ENCODE measurements at places on chromosomes 6 and 20.

GRCh38 chr6:64310214-64310613 lies 674.6 kb downstream of the PHF3 start:
- no peak for DNase-seq

DNA sequence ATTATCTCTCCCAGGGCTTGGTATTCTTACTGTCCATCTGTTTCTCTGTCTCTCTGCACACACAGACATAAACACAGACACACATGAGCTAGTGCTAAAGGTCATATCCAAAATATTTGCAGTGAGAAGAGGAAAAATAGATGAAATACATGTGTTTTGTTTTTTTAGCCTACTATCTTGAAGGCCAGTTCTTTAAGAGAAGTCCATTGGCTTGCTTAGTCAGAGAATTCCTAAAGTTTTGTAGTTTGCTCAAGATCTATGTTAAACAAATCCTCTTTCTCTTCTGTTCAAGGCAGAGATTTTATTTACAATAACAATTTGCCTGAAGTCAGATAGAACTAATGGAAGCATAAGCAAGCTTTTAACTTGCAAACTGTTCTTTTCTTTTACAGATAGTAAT lies 120.0 kb upstream of the AKIRIN2 start:
- DNase-seq = no peak

GRCh38 chr20:62511915-62512610 lies 36.3 kb upstream of the GATA5 start:
- no peak for DNase-seq

DNA sequence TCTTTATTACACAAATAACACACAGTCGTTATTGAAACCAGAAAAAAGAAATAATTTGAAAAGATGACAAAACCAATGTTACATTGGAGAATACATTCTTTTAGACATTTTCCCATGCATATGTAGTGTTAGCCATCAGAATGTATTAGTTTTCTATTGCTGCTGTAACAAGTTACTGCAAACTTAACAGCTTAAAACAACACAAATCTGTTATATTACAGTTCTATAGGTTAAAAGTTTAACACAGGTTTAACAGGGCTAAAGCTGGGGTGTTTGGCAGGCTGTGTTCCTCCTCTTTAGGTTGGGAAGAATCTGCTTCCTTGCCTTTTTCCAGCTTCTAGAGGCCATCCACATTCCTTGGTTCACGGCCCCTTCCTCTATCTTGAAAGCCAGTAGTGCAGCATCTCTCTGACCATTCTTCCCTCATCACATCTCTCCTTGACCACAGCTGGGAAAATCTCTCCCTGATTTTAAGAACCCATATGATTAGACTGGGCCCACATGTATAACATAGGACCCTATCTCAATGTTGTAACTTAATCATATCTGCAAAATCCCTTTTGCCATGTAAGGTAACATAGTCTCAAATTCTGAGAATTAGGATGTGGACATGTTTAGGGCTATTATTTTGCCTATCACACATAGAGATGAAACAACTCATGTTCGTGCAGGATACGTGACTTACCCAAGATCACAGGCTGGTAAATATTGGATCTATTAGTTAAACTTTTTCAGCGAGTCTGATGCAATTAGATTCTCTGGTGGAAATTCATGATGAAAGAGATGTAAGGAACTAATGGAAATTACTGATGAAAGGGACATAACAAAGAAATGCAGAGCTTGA lies 145.4 kb upstream of the TMEM170B start:
- DNase-seq = no peak

DNA sequence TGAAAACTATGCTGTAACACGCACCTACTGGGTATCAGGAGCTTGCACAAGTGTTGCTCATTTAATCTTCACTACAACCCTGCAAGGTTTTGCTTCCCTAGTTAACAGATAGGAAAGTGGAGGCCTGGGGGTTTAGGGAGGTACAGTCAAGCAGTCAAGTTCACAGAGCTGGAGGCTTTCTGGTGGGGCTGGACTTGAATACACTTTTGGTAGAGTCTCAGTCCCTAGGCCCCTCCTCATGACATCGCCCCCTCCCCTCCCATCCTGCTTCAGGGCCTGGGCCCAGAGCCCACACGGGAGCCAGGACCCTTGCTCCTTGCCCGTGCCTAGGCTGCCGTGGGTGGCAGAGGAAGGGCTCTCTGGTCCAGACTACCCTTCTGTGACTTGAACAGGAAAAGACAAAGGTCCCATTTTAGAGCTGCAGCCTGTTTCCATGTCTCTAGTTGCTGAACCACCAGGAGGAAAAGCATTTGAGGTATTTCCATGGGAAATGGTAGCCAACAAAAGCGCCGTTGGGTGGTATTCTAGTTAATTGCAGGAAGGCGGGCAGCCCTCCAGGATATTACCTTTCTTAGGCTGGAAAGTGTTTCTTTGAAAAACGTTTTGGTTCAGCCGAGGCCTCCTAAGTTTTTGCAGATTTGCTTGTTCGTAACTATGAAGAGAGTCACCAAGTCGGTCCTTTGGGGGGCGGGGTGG lies 84.9 kb downstream of the CDC5L start:
- DNase-seq = no peak

DNA sequence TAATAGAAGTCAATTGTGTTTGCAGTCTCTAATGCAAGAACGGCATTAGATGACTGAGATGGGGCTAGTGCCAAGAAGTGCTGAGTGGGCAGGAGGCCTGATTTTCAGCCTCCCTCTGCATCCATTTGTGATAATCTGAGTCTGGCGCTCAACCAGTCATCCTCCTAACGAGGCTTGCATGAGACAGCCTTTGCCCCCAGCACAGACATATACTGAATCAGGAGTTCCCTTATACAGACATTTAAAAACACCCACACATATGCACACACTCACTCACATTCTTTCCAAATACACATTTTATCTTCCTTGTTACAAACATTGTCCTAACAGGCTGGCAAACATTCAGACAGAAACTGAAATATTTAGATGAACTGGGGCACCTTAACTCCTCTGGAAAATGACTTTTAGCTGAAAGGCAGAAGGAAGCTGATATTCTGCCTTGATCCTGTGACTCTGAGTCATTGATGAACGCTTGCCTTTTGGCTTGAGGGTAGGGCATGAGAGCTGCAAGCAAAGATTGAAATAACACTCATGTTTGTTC lies 562.3 kb downstream of the DHX35 start:
- no peak for DNase-seq

- DNase-seq = no peak
Observed at GRCh38 chr20:59809630-59810448, 123.6 kb downstream of the SYCP2 start.

- DNase-seq = no peak
Observed at GRCh38 chr6:150252714-150253444, 110.0 kb downstream of the PPP1R14C start.

GRCh38 chr20:24789877-24790276 lies 159.2 kb upstream of the CST7 start:
- DNase-seq = no peak

DNA sequence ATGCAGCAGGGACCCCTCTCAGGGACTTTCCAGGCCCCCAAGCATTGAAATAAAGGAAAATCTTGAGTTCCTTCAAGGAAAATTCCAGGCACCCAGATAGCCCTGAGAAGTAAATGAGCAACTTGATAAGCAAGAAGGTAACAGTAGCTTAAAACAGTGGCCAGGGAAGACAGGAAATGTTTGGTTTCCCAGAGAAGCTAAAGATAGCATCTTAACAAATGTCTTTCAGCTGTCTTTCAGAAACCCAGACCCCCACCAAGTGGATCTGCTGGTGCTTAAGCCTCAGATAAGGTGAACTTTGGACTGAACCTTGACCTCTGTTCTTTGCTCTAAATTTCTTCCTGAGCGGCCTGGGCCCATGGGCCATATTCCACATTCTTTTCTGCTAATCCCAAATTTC lies 117.8 kb upstream of the CST7 start:
- no peak for DNase-seq

DNA sequence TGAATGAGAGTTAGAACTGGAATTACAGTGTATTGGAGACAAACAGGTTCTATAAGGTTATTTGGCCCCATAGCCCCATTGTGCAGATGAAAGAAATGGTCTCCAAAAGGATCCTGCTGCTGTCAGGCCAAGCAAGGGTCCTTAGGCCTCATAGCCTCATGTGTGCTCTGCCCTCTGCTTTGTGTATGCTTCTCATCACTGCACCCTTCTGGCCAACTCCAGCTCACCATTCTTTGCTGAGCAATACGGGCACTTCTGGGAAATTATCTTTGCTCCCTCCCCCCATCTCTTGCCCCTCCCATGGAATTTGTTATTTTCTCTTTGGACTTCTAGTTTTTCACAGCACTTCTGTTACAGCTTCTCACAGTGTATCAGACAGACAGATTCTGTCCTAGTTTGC lies 298.8 kb downstream of the FOXA2 start:
- DNase-seq = no peak

DNA sequence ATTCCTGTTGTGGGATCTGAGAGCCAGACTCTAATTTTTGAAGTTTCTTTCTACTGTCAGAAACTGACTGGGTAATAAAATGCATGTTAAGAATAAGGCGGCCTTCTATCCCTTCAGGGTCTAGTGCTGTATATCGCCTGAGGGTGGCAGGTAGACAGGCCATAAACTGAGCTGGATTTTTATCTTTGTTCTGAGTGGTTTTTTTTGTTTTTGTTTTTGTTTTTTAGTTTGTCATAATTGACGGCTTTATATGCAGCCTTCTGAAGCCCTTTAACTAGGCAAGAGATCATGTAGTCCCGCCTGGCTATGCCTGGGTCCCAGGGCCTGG lies 747.7 kb upstream of the ADGRB3 start:
- no peak for DNase-seq

DNA sequence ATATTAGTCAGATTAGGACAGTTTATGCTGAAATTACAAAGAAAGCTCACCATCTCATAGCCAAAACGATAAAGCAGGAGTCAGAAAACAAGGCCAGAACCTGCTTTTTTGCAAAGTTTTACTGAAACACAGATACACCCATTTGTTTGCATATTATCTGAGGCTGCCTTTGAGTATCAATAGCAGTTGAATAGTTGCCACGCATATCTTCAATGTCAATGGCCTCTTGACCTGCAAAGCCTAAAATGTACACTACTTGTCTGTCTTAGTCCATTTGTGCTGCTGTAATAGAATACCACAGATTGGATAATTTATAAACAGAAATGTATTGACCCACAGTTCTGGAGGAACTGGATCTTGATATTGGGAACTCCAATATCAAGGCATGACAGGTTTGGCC lies 94.1 kb upstream of the NT5E start:
- no peak for DNase-seq

GRCh38 chr20:51236421-51236820 lies 213.5 kb upstream of the KCNG1 start:
- no peak for DNase-seq

DNA sequence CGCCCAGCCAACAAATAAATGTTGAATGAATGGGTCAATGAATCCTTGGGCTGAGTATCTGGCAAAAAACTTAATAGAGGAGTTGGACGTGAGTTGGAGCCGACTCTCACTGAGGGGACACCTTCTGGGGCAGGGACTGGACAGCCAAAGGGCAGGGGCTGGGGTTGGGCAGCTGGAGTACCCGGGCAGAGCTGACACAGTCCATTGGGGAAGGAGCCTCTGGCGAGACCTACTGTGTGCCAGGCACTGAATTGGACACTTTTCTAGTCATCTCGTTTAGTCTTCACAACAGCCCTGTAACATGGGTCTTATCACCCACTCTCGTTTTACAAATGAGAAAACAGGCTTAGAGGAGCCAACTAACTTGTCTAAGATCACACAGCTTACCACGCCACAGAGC lies 4.7 kb upstream of the MAPK13 start:
- DNase-seq = no peak

- no peak for DNase-seq
Observed at GRCh38 chr6:137099689-137100403, 55.1 kb upstream of the IL20RA start.

GRCh38 chr20:47741669-47742608 lies 43.3 kb downstream of the SULF2 start:
- DNase-seq = no peak

- DNase-seq = no peak
Observed at GRCh38 chr6:158910484-158911440, 89.2 kb downstream of the RSPH3 start.

DNA sequence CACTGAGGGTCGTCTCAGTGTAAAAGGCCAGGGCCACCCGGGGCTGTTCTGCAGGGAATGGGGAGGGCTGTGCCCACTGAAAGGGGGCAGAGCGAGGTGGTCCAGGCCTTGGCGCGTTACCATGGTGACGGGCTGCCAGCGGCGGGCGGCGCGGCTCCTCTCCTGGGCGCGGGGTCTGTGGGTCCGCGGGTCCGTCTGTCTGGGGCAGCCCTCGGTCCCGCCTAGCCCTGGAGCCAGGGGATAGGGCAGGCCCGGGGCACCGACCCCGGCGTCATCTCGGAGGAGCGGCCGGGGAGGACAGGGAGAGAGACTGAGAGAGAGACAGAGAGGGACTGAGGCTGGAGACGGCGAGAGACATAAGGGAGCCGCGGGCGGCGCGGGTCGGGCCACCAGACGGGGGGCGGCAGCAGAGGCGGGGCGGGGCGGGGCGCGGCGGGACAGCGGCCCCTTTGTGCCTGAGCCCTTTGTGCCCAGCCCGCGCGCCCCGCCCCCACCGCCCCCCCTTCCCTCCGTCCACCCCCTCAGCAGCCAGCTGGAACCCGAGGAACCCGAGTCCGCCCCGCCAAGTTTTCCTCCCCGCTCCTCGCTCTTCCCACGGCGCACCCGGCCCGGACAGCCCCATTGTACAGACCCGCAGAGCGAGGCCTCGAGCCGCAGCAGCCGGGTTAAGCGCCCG lies at the start of gene KIAA1755:
Gene KIAA1755 (minus strand): TSS at position 358 of the 676 bp plus-strand sequence. CDS start 235 bp downstream, at position 123.
- no peak for DNase-seq

DNA sequence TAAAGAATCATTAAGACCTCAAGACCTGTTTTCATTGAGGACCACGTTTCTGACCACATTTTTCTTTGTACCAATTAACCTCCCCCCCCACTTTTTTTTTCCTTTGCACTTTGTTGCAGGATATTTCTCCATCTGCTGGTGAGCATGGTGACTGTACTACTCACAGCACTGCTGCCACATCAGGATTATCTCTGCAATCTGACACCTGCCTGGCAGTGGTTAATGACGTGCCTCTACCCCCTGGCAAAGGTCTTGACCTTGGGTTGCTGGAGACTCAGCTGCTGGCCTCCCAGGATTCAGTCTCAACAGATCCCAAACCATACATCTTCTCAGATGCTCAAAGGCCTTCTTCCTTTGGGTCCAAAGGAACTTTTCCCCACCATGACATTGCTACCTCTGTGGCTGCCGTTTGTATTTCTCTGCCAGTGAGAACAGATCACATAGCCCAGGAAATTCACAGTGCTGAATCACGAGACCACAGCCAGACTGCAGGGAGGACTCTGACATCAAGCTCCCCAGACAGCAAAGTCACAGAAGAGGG lies 46.6 kb upstream of the EDN3 start:
- DNase-seq = no peak

GRCh38 chr20:58153121-58153520 lies 75.3 kb downstream of the ANKRD60 start:
- DNase-seq = no peak

- peak; percentile 70 for DNase-seq
Observed at GRCh38 chr20:62804627-62805154, at the start of gene OGFR. Gene OGFR, plus strand, starts transcription at chr20:62804835. Its CDS starts 25 bp downstream, at chr20:62804860.

- no peak for DNase-seq
Observed at GRCh38 chr6:93252930-93253329, 166.4 kb downstream of the EPHA7 start.

DNA sequence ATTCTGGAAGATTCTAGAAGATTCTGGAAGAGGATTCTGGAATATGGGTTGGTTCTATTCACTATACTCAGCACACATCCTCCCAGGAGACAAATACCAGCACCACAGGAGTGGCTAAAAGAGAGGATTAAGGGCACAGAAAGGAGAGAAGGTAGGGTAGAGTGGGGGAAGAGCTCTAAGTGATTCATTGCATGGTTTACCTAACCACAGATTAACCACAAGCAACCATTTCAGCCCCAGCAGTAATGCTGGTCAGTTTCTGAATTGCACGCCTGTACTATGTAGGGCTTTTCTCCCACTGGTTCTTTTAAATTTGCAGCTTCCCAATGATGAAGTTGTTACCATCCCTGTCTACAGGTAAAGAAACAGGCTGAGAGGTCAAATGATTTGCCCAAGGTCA lies 192.7 kb upstream of the PMEPA1 start:
- no peak for DNase-seq

Data from stimulated activated naive CD4-positive, alpha-beta T cell (primary cell).